Activated naive CD4-positive, alpha-beta T cell treated with anti-CD3 and anti-CD28 coated beads, Interleukin-2, amount 50 U/mL, for 16 hours (primary cell): ENCODE measurements at places on chromosomes 7 and 10.
A peak's percentile ranks its signal among the peaks of the same experiment; 100 is the strongest.

GRCh38 chr10:26479766-26480492, 41.8 kb downstream of the APBB1IP start:
- no peak for DNase-seq

DNA sequence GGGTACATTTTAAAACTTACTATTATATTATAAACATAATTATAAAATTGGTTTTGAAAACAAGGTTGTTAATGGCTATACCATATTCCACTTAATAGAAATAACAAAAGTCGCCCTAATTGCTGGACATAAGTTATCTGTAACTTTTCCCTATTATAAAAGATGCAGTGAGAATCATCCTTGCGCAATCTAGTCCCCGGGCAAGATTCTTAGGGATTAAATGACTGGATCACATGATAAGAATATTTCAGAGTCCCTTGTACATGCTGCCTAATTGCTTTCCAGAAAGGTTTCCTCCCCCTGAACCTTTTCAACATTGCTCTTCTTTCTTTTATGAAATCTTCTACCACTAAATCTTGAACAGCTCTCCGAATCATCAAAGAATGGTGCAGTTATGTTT, 479.8 kb upstream of the MKI67 start:
- no peak for DNase-seq

DNA sequence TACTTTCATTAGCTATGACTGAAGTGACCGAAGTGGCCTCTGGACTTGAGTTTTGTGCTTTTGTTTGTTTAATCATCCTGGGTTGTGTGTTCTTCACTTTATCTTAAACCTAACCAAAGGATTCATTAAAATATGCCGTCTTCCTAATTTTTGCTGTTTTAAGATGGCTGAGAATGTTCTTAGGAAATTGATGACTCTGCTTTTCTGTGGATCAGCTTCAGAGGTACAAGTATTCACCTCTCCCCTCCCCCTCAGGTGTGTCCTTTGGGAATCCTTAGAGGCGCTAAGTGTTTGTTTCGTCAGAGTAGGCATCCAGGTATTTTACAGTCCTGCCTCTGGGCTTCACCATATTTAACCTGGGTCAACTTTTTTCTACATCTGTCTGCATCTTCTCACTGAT, 1.1 kb downstream of the CCDC126 start:
- no peak for DNase-seq

DNA sequence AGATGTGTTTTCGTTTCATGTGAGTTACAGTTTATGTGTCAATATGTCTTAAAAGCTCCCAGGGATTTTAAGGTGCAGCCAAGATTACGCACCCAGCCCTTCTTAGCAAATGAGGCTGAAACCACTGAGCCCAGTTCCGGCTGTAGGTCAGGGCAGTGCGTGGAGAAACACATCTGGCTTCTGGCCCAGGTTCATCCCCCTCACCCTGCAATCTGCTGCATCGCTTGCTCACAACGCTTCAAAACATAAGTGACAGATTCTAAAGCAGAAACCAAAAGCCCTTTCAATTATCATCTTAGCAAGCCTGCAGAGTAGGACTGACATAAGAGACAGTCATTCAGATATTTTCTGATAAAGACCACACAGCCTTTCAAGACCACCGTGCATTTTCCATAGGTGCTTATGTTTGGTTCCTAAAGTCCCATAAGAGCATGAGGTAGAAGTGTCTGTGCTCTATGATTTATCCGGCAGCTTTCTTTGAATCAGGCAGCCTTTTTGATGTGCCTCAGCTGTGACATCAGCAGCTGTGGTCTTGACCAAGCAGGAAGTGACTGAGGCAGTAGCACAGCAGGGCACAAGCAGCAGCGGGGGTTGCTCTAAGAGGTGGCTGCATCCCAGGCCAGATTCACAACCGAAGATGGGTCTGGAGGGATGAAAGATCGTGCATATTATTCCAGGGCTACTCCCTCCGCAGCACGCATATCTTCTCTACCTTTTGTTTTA, 72.1 kb upstream of the LYZL2 start:
- DNase-seq = peak; percentile 74

DNA sequence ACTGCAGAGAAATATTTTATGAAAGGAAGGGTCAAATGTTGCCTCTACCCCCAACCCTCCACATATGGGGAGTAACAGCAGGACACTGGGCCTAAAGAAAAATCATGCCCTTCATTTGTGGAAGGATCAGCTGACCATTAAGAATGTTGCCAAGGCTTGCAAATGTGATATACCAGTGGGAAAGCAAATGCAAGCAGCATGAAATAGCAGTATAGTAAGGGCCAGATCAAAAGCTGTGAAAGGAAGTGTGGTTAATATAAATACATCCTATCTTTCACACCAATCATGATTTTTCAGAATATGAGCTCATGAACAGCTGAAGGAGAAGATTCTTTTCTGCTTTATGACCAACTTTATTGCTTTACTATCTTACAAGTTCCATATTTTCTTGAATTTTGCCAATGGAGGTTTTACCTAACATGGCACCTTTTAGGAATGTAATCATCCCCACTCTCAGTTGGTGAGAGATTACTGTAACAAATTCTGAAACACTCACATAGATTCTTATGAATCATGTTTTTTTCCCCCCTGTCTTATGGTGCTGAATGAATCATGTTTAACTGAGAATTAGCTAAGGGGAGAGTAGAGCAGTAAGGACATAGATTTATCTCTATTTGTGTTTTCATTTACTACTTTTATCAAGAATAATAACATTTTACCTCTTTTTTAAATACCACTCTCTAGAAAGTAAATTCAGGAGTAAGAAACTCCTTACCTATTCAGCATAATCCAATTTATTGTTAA, 12.1 kb upstream of the ATAD1 start:
- no peak for DNase-seq

- DNase-seq = no peak
These were observed 10.3 kb downstream of the HYCC1 start for GRCh38 chr7:23003505-23004246.

DNA sequence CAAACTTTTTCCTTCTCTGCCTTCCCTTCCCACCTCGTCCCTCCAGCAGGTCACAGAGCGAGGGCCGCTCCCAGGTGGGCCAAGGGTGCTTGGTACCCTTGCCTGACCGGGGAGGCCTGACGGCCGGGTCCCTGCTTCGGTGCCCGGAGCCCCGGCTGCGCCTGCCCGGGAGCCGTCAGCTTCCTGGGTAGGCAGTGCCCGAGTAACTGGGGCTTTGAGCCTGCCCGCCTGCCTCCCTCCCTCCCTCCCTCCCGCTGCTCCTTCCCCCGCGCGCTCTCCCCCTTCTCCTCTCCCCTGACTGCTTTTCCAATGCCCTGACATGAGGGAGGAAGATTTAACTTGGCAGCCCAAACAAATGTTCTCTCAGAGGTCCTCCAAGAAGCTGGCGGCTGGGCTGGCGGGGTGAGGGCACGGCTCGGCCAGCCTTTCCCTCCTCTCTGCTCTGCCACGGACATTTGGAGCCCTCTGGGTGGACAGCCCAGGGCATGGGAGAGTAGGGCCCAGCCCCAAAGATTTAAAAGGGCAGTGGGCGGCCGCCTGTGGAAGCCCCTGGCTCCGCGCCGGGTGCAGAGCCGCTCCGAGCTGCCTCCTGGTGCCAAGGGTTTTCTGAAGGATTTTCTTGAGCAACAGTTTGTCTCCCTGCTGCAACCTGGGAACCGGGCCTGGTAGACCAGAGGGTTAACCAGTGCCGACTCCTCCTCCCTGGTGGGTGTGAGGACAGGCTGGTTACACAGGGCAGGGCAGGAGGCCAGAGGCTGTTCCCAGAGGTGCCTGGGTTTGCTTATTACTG, 2.0 kb downstream of the ZMIZ1 start:
- DNase-seq = peak; percentile 24

GRCh38 chr10:3887885-3888476, 103.0 kb upstream of the KLF6 start:
- DNase-seq = no peak

DNA sequence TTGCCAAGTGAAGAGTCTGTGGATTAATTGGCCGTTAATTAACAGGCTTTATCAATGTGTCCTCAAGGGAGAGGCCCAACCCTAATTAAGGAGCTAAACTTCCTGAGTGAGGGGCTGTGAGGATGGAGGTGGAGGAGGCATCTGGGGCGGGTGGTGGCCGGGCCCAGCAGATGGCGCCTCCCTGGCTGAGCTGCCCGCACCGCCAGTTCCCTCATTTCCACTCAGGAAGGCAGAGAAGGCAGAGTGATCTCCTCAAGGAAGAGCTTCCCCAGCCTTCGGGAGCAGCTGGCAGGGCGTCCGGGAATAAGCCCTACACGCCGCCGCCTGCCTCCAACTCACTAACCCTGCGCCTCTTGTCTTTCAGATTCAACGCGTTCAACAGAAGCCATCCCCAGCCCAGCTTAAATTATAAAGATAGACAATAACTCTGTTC, 112.2 kb downstream of the CYTH3 start:
- DNase-seq = no peak

DNA sequence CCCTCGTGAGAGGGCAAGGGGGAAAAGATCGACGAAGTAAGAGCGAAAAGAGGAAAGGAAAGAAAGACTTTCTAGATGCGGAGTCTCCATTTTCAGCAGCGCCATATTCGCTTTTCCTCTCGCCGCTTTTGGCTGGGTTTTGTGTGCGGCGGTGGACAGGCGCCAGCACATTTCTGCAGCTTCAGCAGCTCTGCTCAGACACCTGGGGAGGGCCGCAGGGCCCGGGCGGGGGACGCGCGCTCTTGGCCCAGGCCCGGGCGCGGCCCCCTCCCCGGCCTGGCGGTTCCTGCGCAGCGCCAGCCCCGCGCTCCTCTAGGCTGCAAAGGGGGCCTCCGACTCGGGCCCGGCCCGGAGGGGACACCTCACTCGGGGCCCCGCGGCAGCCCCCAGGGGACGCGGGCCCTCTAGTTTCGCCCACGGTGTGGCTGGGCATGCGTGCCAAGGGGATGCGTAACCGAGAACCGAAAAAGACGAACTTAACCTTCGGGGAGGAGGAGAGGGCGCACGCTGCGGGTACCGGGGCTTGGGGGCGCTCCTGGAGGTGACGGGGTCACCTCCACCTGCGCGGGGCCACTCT, 34.5 kb upstream of the EBLN1 start:
- DNase-seq = peak; percentile 79

DNA sequence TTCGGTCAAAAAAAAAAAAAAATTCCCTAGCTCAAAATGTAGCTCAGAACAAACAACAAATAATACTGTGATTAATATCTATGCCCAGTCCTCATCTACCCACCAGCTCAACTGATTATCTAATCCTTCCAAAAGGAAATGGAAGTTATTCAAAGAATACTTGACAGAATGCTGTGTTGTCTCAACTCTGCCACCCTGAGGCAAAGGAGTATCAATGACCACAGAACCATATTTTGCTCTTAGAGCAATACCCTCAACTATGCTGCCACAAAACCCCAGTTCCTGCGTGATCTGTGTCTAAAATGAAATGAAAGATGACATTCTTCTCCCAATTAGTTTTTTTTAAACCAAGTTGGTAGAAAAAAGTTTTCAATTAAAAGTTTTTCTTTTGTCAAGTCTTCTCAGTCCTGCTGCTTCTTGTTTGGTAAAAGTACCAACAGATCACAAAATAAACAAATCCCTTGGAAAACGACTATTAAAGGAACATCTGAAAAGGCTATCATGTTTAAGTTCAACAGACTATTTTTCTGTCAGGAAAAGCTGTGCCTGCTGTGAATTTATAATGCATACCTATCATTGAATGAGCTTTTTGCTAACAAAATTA, 21.6 kb downstream of the RBM28 start:
- no peak for DNase-seq

DNA sequence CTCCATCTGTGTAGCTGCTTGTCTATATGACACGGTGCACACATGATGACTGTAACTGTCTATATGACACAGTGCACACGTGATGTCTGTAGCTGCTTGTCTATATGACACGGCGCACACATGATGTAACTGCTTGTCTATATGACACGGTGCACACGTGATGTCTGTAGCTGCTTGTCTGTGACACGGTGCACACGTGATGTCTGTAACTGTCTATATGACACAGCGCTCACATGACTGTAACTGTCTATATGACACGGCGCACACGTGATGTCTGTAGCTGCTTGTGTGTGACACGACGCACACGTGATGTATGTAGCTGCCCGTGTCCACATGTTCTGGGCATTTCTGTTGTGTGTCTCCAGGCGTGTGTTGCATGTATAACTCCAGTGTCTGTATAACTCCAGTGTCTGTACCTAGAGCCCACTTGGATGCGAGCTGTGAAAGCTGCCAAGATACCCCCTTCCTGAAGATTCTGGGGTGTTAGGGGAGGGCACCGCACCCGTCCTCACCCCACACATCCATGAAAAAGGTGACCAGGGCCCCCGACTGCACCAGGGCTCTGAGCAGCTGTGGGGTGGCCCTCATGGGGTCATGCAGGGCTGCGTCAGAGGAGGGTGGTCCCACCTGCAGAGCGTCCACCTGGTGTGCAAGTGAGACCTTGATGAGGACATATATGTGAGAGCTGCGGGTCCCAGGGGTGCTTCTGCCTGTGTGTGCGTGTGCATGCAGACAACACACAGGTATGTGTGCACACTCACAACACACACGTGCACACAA, 137.9 kb downstream of the ELFN1 start:
- no peak for DNase-seq

DNA sequence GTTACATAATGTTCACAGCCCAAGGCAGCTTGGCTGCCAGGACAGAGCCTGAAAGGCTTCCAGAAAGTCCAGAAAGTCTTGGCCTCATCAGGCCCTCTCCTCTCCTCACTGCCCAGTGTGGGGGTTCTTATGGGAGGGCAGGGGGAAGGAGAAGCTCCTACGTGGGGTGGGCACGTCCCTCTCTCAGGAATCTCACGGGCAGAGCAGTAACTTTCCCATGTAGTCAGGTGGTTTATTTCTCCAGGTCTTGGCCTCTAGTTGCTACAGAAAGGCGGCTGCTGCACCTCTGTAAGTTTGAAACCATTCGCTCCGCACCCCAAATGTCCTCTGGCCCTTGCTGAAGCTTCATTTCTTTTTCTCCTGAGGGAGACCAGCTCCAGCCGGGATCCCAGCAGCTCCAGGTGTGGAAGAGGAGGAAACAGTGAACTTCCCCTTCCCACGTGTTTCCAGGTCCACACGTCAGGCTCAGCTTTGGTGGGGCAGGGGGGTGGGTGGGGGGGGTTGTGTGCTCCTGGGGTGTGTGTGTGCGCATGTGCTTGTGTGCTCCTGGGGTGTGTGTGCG, 320.3 kb downstream of the WDR37 start:
- DNase-seq = no peak

DNA sequence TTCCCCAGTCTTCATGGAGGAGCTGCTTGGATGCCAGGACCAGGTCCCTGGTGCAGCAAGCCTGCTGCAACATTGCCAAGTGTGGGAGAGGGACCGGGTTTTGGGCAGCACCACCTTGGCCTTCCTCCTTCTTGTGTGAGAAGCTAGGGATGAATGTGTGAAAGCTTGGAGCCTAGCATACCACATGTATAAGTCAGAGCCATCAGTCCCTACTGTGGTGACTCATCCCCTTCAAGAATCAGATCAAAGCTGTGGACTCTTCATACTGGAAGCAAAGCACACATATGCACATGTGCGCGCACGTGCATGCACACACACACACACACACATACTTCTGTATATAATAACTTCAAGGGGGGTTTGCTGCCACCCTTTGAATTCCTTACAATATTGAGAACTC, 527.8 kb downstream of the LRMDA start:
- DNase-seq = no peak

- DNase-seq = no peak
These were observed 34.0 kb downstream of the GNA12 start for GRCh38 chr7:2809903-2810625.

GRCh38 chr10:73786512-73786885, 1.1 kb downstream of the ZSWIM8 start:
- no peak for DNase-seq
